ENCODE measurements at places on chromosomes 4 and X.

GRCh38 chrX:22527302-22527701 lies 254.6 kb downstream of the CBLL2 start:
- DNase-seq = no peak

- no peak for DNase-seq
Observed at GRCh38 chr4:97153042-97153441, 990.2 kb downstream of the STPG2 start.

- no peak for DNase-seq
Observed at GRCh38 chr4:105679186-105679585, 29.3 kb downstream of the INTS12 start.

GRCh38 chrX:915427-916229 lies 285.0 kb downstream of the SHOX start:
- peak; percentile 46 for DNase-seq

- no peak for DNase-seq
Observed at GRCh38 chrX:39705290-39705689, 392.5 kb downstream of the BCOR start.

GRCh38 chr4:152009031-152009670 lies 248.3 kb upstream of the GATB start:
- DNase-seq = no peak

GRCh38 chrX:111264385-111264784 lies 5.9 kb downstream of the CAPN6 start:
- no peak for DNase-seq

DNA sequence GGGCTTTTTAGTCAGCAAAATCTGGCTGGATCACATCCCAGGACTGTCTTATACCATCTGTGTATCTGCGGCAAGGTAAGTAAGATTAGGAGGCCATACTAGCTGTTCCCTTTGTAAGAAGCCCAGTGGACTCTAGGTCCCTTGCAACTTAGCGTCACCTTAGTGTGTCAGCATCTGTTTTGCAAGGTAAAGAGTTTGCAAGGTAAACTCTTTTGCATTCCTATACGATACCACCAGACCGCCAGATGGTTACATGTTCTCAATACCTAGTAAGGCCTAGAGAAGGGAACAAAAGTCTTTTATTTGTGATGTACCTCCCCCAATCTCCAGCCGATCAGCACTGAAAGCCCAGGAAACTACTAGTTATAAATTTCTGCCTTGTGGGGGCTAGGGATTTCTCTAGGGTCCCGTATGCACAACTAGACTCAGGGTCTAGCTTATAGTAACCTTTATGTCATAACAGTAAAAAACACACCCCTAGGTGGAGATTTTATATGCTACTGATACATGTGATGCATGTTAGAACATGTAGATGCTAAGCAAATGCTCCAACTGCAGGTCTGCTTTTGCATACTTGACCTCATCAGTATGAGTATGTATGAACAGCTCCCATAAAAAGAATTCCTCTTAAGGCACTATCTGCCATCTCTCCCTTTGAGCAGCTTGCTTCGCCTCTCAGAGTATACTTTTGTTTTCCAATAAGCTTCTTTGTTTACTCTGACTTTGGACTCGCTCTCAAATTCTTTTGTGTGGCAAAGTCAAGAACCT lies 78.4 kb downstream of the KCNIP4 start:
- DNase-seq = no peak

DNA sequence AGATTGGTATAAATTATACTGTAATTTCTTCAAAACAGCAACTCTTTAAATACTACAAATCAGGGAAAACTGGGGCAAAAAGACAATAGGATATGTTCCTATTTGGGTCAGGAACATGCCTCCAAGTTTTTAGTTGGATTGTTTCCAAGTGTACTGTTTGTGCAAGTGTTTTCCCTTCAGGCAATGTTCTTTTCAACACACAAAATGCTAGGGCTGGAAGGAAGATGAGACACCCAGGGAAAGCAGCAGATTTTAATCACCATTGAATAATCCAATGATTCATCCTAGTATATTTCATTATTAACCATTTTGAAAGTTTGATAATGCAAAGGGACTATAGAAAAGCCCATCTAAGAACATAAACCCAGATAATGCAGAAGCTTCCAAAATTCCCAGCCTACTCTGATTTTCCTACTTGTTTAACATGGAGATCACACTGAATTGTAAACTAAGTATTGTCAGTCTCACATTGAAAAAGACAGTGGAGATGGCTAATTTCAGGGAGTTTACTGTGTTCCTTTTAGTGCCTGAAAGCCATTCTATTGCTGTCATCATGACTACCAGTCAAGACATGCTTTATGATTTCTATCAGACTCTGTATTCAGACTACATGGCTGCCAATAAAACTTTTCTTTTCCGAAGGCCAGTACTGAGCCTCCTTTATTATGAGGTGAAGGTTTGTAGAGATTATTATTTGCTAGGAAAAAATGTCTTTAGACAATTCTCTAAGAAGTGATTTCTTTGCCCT lies 38.6 kb downstream of the COL4A6 start:
- DNase-seq = no peak

GRCh38 chr4:144901141-144901540 lies 196.9 kb downstream of the ANAPC10 start:
- no peak for DNase-seq

DNA sequence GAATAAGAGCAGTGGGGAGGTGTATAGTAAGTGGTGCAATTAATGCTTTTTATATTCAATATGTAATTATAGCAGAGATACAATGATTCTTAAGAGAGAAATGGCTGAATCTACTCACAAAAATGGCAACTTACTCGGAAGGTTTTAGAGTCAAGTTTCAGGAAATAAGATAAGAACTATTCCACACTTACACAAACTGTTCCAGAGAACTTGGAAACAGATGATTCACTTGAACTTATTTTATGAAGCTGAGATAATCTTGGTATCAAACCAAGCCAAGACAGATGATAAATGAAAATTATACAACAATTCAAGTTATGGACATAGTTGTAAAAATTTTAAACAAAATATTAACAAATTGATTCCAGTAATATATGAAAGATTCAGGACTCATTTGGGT lies 311.3 kb upstream of the HS3ST1 start:
- DNase-seq = no peak

DNA sequence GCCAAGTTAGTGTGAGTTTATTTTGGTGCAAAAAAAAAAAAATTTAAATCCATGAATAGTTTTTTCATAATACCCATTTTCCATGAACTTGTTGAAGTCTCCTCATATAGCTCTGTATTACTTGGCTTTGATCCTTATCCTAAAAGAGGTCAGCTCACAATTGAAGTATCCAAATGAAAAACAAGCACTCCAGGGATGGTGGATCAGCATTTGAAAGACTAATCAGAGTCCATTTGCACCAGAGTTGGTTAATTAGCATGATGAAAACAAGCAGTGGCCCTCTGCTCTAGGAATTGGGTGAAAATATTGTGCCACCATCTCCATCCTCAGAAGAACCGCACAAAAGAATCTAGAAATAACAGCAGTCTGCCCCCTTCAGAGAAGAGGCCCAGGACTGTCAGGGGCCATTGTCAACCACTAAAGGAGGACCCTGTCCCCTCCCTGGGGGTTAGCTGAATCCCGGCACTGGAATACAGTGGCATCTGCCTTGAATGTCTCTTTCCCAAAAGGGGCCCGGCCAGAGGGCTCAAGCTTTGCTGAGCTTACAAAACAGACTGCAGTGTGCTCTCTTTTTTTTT lies 24.7 kb downstream of the SH3KBP1 start:
- no peak for DNase-seq

- no peak for DNase-seq
Observed at GRCh38 chr4:124210746-124211145, 501.8 kb downstream of the ANKRD50 start.

GRCh38 chrX:107146670-107147069 lies 28.0 kb upstream of the RBM41 start:
- no peak for DNase-seq

DNA sequence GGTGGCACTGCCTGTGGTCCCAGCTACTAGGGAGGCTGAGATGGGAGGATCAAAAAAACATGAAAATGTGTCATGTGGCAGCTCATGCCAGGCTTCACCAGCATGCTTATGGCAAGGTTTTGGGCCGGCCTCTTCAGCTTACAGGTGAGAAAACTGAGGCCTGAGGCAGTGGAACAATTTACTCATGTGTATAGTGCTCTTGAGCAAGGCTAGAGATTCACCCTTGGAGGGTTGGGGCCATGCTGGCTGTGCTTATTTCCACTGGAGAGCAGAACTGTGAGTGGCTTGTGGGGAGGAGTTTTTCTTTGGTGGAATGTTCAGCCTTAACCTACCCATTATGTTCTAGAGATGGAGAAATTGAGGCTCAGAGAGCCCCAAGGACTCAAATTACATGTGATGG lies 31.8 kb downstream of the NSD2 start:
- no peak for DNase-seq

GRCh38 chr4:184120549-184121127 lies 97.0 kb downstream of the ENPP6 start:
- no peak for DNase-seq

DNA sequence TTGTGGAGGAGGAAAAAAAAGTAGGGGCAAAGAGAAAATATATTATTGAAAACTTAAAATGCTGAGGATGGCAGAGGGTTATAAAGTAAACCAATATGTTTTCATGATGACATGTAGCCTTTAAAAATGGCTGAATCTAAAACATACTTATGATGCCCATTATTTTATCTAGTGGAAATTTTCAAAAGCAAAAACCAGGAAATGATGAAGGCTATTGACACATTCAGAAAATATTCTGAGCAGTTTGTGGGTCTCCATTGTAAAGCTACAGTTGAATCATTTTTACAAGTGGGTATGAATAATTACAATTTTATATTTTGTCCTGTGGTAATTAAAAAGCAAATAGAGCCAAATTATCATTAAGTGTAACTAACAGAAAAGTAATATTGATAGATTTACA lies 10.7 kb downstream of the PLS3 start:
- DNase-seq = no peak

- DNase-seq = no peak
Observed at GRCh38 chrX:105221374-105221773, 880 bp upstream of the TEX13A start.

DNA sequence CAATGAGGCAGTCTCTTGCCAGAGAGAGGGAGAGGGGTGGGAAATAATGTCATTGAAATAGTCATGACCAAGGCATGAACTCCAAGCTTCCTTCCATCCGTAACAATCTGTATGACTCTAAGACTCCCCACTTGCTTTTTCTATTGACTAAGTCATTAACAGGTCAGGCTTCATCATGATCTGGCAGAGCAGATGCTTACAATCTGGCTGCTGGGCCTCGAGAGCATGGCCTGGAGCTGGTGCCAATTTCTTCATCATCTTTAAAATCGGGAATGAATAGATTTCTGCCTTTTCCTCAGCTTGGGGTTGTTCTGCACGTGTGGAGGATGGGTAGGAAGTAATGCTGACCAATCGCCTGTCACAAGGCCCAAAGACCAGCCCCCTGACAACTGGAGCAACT lies 280.6 kb upstream of the CLNK start:
- DNase-seq = no peak

DNA sequence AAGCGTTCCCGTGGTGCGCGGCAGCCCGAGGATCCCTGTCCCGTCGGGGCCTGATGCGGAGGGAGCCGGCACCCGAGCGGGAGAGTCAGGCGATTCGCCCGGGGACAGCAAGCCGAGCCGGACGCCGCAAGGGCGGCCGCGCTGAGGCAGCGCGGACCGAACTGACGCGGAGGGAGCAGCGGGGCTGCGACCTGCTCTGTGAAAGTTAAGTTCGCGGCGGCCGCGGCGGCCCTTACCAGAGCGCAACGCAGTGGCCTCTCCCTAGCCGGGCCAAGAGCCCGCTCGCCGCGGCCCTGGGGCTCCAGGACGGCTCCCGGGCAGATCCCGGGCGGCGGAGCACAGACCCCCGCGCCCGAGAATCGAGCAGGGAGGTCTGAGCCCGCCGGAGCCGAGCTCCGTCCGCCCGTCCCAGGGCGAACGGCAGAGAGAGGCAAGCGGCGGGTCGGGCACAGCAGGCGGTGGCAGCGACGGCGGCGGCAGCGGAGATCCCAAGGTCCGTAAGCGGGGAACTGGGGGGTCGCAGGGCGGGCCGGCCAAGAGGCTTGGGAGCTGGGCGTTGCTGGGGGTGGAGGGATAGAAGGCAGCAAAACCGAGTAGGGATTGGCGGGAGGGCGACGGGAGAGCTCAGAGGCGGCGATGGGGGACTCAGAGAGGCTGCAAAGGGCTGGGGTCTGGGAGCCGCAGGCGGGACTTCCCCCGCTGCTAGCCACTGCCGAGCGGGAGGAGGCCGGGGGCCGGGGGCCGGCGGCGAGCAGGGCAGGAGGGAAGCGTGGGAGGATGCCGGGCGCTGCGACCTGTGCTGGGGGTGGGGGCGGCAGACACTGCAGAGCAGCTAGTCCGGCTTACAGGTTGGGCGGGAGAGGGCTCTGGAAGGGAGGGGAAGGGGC lies 1.0 kb downstream of the GPR50 start:
- no peak for DNase-seq

DNA sequence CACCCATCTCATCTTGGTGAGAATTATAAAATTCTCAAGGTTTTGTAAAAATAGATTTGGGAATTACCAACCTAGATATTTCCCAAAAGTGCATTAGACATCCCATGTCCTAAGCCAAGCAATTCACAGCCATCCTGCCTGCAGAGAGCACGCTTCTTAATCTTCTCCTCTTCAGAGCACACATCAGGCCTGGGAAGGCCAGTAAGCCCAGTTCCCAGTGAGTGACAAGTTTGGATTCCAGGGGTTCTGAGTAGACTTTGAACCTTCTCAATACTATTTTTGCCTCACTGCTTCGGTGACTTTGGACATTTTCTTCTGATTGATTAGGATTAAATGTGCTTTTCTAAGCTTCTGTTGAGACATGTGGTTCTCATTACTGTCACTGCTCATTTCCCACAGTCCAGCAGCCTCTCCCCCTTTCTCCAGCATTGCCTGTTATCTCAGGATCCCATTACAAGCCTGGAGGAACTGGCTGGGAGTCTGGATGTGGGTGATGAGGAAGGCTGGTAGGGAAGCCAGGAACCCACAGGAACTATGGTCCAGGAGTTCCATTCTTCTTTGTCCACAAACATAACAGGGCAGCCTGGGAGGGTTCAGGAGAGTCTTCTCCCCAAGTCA lies 56.4 kb upstream of the TMEM150C start:
- no peak for DNase-seq

DNA sequence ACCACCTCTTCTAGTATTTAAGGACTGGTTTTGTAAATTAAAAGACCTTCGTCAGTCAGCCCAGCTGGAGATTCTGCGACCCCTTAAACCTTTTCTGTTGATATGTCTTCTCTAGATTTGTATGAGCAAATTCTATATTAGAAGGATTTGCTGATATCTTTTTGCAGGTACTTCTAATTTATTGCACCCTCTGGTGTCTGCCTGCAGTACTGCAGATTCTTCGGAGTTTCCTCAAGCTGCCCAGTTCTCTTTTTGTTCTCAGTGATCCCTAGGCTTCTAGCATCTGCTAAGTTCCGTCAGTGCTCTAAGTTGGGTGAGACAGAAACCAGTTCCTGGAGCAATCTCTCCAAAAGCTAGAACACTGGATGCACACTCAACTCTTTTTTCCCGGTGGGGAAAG lies 545.2 kb downstream of the C4orf33 start:
- peak; percentile 1 for DNase-seq

- DNase-seq = no peak
Observed at GRCh38 chrX:69387567-69388487, 116.3 kb upstream of the NALF2 start.

DNA sequence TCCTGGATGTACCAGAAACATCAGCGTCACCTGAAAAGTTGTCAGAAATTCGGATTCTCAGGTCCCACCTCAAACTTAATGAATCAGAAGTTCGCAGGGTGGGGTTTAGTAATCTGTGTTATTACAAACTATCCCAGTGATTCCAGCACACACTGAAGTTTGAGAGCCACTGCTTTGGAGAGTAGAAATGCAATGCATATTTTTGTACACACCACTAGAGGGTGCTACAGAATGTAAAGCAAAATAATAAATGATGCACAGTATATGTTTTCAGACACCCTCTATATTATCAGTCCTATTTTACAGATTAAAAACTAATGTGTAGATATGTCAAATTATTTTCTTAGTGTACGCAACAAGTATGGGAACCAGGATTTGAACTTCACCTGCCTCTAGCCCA lies 2.4 kb upstream of the MORF4L2 start:
- no peak for DNase-seq
